Kidney (tissue), 22 donors: ENCODE measurements at places on chromosomes 2 and 18. TPM values are rescaled to one million over a fixed set of nuclear protein-coding genes. Genes with fewer than 3 reads are reported as not detected.

The CASP10 gene
- 24.6 TPM for total RNA-seq

DNA sequence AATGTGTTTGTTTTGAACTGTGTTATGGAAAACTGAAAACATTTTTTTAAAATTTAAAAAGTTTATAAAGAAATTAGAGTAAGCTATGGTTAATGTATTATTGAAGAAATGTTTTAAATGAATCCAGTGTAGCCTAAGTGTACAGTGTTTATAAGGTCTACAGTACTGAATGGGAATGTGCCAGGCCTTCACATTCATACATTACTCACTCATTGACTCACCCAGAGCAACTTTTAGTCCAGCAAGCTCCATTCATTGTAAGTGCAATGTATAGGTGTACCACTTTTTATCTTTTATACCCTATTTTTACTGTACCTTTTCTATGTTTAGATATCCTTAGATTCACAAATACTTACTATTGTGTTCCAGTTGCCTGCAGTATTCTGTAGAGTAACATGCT lies 215.1 kb upstream of the THUMPD2 start:
- H3K27me3 ChIP-seq, result no peaks in the 10 kb centered on the region
- H3K36me3 ChIP-seq, result no peaks in the 10 kb centered on the region
- no peaks in the 10 kb centered on the region for H3K4me1 ChIP-seq
- no peak overlapping the region for H3K4me3 ChIP-seq
- DNase-seq, result no peak

DNA sequence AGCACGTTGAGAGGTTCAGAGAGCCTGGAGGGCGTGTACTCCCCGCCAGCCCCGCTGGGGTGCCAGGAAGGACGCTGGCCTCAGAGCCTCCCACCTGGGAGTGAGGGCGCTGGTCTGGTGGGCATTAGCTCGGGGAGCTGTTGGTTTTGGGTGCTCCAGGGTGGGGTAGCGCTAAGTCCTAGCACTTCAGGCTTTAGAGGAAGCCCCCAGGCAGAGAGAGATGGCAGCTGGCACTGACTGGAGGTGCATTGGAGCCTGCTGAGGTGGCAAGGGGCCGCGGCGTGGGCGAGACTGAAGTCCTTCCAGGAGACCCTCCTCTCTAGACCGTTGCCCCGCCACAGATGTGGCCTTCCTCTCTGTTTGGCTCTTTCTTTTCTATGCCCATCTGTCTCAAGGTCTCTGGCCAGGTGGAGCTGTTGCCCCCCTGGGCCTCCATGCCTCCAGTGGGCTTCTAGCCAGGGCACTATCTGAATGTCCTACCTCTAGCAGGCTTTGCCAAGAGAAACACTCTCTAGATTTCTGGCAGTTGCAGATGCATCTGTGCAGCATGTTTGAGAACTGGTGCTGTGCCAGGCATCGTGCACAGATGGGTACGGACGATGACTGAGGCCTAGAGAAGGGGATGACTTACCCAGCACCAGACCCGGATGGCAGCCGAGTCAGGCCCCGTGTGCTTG lies 6.6 kb downstream of the CAPN10 start:
- H3K4me1 ChIP-seq, result peaks cover 2% of the 10 kb centered on the region
- H3K4me3 ChIP-seq, result no peak overlapping the region
- H3K27me3 ChIP-seq, result no peaks in the 10 kb centered on the region
- no peak overlapping the region for H3K27ac ChIP-seq
- no peak for DNase-seq

The ST6GAL2 gene
- total RNA-seq, result 1.2 TPM

- no peak overlapping the region for H3K27ac ChIP-seq
- peaks cover 11% of the 10 kb centered on the region for H3K36me3 ChIP-seq
- DNase-seq, result no peak
- H3K4me1 ChIP-seq, result no peaks in the 10 kb centered on the region
- no peak overlapping the region for H3K4me3 ChIP-seq
Measured at GRCh38 chr2:101018934-101019333, 16.8 kb downstream of the RPL31 start.

The SPC25 gene
- 0.79 TPM for total RNA-seq

DNA sequence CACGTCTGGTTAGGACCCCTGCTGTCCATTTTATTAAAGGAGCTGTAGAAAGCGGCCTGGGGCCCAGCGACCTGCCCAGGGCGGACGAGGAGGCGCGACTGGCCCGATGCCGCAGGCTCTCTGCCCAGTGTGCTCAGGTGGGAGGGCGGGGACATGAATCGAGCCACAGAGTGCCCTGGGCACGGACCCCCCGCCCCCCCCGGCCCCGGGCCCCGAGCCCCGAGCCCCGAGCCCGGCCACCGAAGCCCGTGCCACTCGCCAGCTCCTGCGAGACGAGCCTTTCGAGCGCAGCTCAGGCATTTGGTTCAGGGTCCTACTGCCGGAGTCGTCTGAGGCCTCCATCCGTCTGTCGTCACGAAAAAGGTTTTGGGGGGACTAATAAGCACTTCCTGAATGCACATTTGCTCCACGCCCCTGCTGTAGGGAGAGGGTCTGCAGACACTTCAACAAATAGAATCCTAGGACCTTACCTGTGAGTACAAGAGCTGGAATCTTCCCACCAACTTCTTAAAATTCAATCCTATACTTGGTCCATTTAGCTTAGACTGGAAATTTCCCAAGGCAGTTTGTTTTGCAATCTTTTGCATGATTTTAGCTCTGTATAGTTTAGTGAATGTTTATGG lies 602 bp upstream of the ADAM17 start:
- peak overlapping the region; percentile 99 for H3K27ac ChIP-seq
- DNase-seq, result peak; percentile 67
- H3K27me3 ChIP-seq, result no peaks in the 10 kb centered on the region
- no peaks in the 10 kb centered on the region for H3K36me3 ChIP-seq
